ENCODE measurements at places on chromosomes 7 and 10.

GRCh38 chr10:105774351-105774750 is 1133.3 kb downstream of the SORCS3 start:
- no peak for DNase-seq

- DNase-seq = no peak
These were observed 25.9 kb downstream of the ELFN1 start for GRCh38 chr7:1695800-1696454.

DNA sequence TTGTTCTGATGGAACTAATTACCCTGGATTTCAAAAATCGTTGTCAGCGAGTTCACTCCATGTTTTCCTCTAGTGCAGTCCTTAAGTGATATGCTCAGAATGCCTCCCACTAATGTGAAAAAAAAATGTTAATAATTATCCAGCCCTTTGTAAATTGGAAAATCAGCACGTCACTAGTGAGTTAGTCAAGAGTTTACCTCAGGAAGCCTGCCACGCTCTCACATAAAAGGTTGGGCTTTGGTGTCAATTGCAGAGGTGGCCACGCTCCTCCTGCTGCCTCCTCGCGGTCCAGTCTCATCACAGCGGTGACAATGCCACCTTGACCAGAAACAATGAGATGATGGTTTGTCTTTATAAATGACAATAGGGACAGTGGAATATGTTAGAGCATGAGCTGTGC is 22.5 kb downstream of the UPP1 start:
- no peak for DNase-seq

- peak; percentile 9 for DNase-seq
These were observed 259.3 kb downstream of the SNX13 start for GRCh38 chr7:17680943-17681351.

DNA sequence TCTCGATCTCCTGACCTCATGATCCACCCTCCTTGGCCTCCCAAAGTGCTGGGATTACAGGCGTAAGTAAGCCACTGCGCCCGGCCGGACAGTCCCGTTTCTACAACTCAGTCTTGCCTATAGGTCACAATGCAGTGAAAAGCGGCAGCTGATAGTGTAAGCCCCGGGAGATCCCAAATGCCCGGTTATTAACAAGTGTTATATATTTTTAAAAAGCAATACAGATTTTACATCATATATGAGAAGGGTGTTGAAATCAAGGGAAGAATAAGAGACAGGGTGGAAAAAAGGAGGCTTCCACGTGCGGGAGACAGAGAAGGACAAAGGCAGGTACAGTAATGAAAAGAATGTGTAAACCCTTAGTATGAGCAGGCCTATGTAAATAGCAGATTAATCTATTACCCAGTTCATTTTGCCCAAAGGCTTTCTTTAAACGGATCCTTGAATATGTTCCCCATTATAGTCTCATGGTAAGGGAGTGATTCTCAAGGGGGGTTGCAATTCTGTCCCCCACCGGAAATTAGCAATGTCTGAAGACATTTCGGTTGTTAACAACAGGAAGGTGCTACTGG is 170.8 kb downstream of the PDE1C start:
- DNase-seq = no peak

GRCh38 chr7:50321487-50322067 is 17.1 kb downstream of the IKZF1 start:
- no peak for DNase-seq

DNA sequence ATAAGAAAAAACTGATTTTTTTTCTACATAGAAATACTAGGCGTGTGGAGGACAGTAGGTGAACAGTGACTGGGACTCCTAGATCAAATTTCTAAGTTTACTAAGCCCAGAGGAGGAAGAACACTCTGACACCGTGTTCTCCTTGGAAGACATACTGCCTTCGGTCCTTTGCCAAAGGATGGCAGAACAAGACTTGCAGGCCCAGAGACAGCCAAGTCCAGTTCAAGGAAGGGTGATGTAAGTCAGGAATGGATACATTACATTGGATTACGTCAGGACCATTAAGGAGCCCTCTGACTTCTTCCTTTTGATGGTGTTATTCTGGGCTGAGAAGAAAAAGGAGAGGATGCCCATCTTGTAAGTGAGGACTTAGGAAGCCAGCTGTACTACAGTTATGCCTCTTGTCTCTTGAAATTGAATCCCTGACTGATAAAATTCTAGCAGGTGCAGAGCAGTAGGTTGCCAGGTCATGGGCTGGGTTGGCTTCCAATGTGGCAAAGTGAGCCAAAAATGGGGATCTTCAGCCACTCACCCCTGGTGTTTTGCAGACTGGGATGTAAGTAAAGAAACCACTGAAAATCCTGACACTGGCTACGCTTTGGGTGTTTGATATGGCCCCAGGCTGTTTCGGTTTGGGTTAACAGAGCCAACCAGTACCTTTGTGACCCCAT is 45.1 kb downstream of the RELN start:
- no peak for DNase-seq

DNA sequence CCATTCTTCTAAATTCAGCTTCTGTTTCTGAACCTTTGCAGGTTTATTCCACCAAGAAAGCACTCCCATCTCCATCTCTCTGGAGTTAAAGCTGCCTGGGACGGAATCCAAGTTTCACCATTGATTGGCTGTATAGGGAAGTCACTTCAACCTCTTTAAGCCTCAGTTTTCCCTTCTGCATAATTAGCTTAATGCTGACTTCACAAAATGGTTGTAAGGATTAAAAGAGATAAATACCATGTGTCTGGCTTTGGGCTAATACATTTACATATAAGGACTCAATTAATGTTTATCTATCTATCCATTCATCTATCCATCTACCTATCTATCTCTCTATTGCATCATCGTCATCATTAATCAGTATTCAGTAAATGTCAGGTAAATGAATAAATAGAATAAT is 629.6 kb upstream of the MGMT start:
- DNase-seq = no peak

DNA sequence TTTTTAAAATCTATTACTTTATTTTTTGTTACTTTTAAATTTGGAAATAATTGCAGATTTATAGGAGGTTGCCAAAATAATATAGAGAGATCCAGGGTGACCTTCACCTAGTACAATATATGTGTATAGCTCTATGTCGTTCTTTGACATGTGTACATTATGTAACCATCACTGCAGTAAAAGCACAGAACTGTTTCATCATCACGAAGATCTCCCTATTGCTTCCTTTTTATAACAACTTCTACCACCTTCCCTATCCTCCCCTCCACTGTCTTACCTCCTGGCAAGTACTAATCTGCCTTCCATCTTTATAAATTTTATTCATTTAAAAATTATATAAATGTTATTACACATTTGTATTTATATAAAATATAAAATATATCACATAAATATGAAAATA is 251.0 kb downstream of the AUTS2 start:
- DNase-seq = no peak

- no peak for DNase-seq
These were observed 32.6 kb upstream of the HERPUD2 start for GRCh38 chr7:35727571-35727970.

GRCh38 chr10:44874166-44874565 is 37.0 kb upstream of the TMEM72 start:
- no peak for DNase-seq

GRCh38 chr10:624605-625332 is 64.7 kb downstream of the DIP2C start:
- DNase-seq = peak; percentile 31

GRCh38 chr7:10239695-10240345 is 733.9 kb upstream of the PHF14 start:
- no peak for DNase-seq

DNA sequence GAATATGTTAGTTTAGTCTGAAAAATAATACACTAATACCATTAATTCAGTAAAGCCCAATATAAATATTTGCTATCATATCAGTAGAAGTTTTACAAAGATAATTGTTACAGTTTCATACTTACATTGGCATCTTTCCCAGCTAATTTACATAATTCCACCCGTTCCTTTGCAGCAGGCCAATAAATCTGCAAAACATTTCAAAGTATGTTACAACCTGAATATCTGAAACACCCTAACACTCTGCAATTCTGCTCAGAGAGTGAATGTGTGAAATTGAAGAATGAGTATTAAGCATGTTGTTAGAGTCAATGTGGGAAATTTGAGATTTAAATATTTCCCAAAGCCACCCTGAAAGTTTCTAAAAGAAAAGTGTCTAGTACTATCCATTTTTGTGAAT is 105.5 kb downstream of the SEMA3D start:
- no peak for DNase-seq

- no peak for DNase-seq
These were observed 134.1 kb upstream of the GDF10 start for GRCh38 chr10:47165711-47166404.

DNA sequence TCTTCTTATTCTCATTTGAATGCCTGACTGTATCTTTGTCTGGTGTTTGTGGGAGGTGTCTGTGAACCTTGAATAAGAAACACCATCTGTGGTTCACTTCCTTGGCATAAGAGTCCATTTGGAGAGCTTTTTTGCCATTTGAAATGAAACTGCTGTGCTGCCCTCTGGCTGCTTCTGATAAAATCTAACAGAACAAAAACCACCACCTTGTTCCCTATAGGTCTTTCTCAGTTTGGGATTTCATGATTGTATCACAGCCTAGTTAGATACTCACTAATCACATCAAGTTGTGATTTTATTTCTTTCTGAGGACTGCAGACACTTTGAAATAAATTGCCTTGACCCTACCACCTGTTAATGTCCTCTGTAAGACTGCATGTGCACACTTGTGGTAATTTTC is 102.7 kb upstream of the FAM13C start:
- no peak for DNase-seq

GRCh38 chr10:113300617-113301016 is 252.2 kb upstream of the HABP2 start:
- DNase-seq = no peak

DNA sequence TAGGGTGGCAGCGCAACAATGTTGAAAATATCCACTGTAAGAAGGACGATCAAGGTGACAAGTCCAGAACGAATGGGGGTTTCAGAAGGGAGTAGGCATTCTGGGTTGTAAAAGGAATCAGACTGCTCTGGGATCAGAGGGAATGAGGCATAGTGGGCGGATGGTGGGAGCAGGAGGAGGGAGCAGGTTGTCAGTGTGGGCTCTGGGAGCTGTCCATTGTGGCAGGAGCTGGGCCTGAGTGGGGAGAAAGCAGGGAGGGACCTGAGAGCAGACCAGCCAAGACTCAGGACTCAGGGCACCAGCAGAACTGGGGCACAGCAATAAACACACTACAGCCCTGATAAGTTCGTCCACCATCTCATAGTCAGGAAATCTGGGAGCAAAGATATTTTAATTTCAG is 292.6 kb upstream of the MKI67 start:
- no peak for DNase-seq

DNA sequence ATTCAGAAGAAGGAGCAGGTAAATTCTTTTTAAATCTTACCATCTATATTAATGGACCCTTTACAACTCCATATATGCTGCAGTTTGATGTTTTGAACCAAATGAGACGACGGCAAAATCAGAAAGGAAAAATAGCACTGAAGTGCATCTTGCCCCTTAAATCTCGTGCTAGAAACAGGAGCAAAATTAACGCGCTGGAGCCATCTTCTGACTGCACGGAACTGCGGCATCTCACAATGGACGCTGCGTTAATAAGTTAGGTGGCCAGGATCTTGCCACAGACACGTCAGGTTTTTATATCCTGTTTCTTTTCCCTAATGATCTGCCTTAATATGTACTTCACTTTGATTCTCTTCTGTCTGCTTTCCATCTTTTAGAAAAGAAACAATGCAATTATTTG is 354.5 kb downstream of the TFEC start:
- DNase-seq = no peak

- no peak for DNase-seq
These were observed 19.8 kb downstream of the NUB1 start for GRCh38 chr7:151361193-151361959.

DNA sequence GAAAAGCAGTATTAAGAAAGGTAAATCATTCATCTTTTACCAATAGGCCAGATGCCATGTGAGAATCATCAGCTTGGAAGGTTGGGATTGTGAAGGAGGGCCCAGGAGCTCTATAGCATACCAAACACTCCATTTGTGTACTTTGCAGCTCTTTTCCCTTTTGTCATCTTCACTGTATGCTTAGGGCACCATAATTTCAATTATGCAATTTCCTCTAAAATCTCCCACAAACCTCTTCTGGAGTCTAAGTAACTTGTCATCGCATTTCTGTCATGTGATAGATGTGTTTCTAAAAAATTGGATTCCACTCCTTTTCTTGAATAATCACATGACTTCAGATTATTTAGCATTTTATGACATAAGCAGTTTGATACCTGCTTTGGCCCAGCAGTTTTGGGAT is 17.9 kb downstream of the RPP30 start:
- no peak for DNase-seq

- no peak for DNase-seq
These were observed 41.0 kb upstream of the SLC29A3 start for GRCh38 chr10:71277914-71278665.

GRCh38 chr7:102260856-102261255 is 25.8 kb upstream of the SH2B2 start:
- no peak for DNase-seq

DNA sequence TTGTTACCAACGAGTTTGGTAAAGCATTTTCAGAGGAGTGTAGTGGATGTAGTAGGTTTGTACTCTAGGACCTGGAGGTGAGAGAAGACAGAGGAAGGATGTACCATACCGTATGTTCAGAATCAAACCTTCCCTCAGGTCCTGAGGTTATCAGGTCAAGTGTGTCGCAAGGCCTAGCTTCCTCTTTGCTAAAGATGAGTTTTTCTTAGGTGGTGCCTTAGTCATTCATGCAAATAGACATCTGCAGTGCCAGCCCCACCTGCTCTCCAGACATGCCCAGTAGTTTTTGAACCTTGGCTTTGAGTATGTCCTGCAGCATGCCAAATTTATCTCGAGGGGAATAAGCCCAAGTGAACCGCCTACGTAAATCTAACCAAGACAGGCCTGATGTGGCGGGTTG is 71.3 kb downstream of the HDAC9 start:
- DNase-seq = no peak

- no peak for DNase-seq
These were observed 40.6 kb upstream of the PTPRZ1 start for GRCh38 chr7:121832347-121832746.

GRCh38 chr10:113681533-113682470 is 2.1 kb downstream of the CASP7 start:
- DNase-seq = no peak

DNA sequence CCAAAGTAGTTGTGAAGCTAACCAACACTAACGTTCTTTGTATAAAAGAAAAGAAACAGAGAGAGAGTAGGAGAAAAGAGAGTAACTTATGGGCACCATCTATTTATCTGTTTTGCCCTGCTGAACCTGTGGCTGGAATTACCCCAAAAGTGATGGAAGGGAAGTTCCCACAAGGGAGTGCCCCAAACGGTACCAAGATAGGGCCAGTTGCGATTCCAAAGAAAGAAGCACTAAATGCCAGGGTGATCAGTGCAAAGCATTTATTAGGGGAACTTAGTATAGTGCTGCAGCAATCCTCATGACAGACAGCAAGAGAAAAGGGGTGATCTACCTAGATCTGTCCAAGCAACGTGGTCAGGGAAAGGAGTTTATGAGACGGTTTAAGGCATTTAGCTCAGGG is 190.2 kb downstream of the SORCS3 start:
- DNase-seq = no peak

GRCh38 chr7:23208316-23208715 is 26.5 kb downstream of the NUP42 start:
- no peak for DNase-seq

GRCh38 chr10:61272781-61273180 is 180.4 kb downstream of the TMEM26 start:
- no peak for DNase-seq
